ENCODE measurements at places on chromosomes 7 and 10.

DNA sequence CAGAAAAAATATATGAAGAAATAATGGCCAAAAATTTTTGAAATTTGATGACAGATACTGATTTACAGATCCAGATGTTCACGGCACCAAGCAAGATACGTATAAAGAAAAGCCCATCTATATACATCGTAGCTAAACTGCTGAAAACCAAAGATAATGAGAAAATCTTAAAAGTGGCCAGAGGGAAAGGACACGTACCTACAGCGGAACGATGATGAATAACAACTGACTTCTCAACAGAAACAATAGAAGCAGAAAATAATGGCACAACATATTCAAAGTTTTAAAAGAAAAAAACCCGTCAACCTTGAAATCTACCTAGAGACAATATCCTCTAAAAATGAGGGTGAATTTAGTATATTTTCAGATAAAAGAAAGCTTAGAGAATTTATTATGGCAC, 31.9 kb downstream of the IL2RA start:
- no peak for DNase-seq

GRCh38 chr10:13062803-13063202, 37.2 kb upstream of the OPTN start:
- no peak for DNase-seq

DNA sequence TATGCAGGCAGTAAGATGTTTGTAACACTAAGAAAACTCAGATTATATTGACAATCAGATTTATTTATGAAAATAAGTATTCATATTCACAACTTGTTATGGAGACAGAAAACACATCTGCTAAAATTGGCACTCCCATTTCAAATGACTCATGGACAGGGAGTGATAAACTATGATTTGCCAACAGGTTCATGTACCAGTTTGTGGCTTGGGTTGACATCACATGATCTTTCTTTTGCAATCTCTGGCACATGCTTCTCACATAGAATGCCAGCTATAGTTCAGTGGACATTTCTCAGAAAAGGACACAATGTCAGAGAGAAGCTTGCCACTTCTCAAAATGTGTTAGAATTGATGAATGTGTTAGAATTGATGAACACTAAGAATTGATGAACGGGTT, 663.2 kb upstream of the ANKRD30A start:
- peak; percentile 8 for DNase-seq

DNA sequence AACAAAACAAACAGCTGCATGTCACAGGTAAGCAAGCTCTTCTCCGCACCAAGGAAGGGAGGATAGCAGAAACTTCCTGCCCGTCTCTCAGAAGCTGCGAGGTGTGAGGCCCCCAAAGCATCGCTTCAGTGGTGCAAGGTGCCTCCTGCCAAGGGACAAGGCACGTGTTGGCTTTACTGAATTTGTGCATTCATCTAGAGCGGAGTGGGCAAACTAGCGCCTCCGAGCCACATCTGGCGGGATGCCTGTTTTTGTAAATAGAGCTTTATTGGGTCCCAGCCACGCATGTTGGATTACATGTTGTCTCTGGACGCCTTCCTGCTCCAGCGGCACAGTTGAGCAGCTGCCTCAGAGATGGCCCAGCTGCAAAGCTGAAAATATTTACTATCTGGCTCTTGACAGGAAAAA, 27.7 kb downstream of the PHYH start:
- DNase-seq, result peak; percentile 10

GRCh38 chr10:8921568-8921967, 867.1 kb downstream of the GATA3 start:
- DNase-seq, result no peak

DNA sequence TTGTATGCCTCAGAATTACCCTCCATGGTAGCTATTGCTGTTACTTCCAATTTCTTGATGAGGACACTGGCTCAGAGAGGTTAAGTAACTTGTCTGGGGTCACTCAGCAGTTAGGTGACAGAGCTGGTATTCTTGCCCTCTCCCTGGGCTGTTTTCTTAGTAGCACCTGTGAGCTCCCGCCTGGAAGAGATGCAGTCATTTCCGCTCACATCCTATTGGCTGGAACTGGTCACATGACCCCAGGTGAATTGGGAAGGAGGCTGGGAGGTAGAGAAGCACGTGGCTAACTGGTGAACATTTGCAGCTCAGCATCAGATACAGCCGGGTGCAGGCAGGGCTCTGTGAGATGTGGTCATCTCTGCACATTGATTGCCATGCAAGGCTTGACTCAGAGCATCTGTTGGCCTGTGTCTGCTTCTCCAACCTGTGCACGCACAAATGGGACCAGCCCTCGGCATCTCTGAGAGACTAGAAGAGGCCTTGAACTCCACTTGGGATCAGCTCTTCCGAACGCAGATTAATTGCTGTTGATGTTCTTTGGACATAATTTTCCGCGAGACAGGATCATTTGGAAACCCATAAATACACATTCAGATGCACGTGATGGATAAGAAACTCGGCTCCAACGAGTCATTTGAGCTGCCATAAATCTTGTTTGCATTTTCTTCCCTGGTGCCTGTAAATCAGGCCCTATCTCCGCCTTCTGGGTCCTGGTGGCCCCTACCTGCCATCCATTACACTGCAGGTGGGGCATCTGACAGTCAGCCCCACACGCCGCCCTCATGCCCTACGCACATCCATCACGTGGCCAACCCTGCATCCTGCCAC, 42.8 kb downstream of the MYL10 start:
- DNase-seq, result no peak

GRCh38 chr7:112881-113280, 79.5 kb upstream of the FAM20C start:
- DNase-seq, result no peak

DNA sequence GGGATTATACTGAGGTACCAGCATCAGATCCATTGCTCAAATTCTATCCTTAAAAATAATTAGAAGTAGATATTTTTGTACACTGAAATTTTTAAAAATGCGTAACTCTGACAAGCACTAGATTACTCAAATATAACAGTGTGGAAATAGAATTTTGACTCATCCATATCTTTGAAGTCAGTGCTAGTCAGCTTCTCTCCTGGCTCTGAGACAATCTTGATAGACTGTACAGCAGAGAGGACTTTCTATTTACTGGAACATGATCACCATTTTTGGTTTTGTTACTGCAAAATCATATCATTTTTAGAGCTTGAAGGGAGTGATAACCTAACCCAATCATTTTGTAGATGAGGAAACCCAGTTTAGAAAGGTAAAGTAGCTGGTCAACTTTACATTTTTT, 195.0 kb downstream of the MTERF1 start:
- peak; percentile 50 for DNase-seq
